ENCODE measurements at places on chromosomes 4 and X.

- DNase-seq, result no peak
- no peaks in the 10 kb centered on the region for H3K36me3 ChIP-seq
- H3K27ac ChIP-seq, result no peak overlapping the region
Measured at GRCh38 chr4:169234137-169234855, 36.5 kb downstream of the SH3RF1 start.

- no peaks in the 10 kb centered on the region for H3K36me3 ChIP-seq
- H3K4me1 ChIP-seq, result no peaks in the 10 kb centered on the region
- no peaks in the 10 kb centered on the region for H3K27me3 ChIP-seq
- no peak for DNase-seq
- no peak overlapping the region for H3K27ac ChIP-seq
- H3K4me3 ChIP-seq, result no peak overlapping the region
Measured at GRCh38 chr4:102693262-102693850, 67.4 kb downstream of the MANBA start.

- H3K4me3 ChIP-seq, result no peak overlapping the region
- no peaks in the 10 kb centered on the region for H3K27me3 ChIP-seq
- no peaks in the 10 kb centered on the region for H3K4me1 ChIP-seq
- no peaks in the 10 kb centered on the region for H3K36me3 ChIP-seq
Measured at GRCh38 chr4:185838104-185838452, 26.1 kb upstream of the SORBS2 start.

DNA sequence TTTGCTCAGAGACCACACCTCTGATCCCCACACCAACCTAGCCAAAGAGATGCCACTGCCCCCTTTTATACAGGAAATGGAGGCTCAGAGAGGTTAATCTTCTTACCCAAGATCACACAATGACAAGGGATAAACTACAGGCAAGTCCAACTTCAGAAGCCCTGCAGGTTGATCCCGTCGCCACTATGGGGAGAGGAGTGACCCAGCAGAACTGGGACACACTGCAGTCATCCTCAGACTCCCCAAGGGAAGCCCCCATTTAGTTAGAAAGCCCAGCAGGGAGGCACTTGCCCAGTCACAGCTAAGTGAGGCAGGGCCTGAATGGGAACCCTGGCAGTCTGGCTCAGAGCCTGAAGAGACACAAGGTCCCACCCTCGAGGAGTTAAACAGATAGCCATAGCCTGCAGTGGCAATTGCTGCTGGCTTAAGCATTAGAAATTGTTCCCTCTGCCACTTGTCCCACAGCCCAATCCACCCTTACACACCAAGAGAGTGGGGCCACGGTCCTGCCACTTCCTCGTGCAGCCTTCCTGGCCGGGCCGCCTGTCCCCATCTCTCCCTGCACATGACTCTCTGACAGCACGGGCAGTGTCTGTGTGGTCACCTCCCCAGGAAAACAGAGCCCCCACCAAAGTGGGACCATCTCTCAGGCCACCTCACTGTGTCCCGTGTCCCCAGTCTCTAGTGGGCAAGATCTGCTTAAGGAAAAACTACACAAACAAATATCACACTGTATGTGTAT, 2.7 kb downstream of the JAKMIP1 start:
- no peaks in the 10 kb centered on the region for H3K36me3 ChIP-seq
- H3K27ac ChIP-seq, result no peak overlapping the region
- H3K4me1 ChIP-seq, result peaks cover 24% of the 10 kb centered on the region
- no peak overlapping the region for H3K4me3 ChIP-seq
- no peaks in the 10 kb centered on the region for H3K27me3 ChIP-seq

- H3K4me3 ChIP-seq, result no peak overlapping the region
- no peak for DNase-seq
- no peaks in the 10 kb centered on the region for H3K27me3 ChIP-seq
- H3K4me1 ChIP-seq, result peaks cover 3% of the 10 kb centered on the region
Measured at GRCh38 chrX:40263014-40263560, 165.3 kb upstream of the BCOR start.

Data from tibial artery (tissue), 4 donors.